Thoracic aorta (tissue), 2 donors: ENCODE measurements at places on chromosomes 3 and 15. TPM values are rescaled to one million over a fixed set of nuclear protein-coding genes. Genes with fewer than 3 reads are reported as not detected.

Gene GPX1
- 187 TPM for total RNA-seq

- H3K4me3 ChIP-seq, result no peak overlapping the region
- no peak for DNase-seq
- H3K27ac ChIP-seq, result no peak overlapping the region
- no peaks in the 10 kb centered on the region for H3K36me3 ChIP-seq
- no peaks in the 10 kb centered on the region for H3K27me3 ChIP-seq
- H3K4me1 ChIP-seq, result peaks cover 5% of the 10 kb centered on the region
These were observed 14.2 kb upstream of the COLQ start for GRCh38 chr3:15535732-15536131.

Gene MFGE8
- total RNA-seq, result 3,053 TPM

Gene CKMT1B
- total RNA-seq, result not detected

Gene BBX
- 57.4 TPM for total RNA-seq

Gene RBMS3
- 186 TPM for total RNA-seq

Gene C3orf20
- total RNA-seq, result not detected
